ENCODE measurements at places on chromosomes 6 and 20.

DNA sequence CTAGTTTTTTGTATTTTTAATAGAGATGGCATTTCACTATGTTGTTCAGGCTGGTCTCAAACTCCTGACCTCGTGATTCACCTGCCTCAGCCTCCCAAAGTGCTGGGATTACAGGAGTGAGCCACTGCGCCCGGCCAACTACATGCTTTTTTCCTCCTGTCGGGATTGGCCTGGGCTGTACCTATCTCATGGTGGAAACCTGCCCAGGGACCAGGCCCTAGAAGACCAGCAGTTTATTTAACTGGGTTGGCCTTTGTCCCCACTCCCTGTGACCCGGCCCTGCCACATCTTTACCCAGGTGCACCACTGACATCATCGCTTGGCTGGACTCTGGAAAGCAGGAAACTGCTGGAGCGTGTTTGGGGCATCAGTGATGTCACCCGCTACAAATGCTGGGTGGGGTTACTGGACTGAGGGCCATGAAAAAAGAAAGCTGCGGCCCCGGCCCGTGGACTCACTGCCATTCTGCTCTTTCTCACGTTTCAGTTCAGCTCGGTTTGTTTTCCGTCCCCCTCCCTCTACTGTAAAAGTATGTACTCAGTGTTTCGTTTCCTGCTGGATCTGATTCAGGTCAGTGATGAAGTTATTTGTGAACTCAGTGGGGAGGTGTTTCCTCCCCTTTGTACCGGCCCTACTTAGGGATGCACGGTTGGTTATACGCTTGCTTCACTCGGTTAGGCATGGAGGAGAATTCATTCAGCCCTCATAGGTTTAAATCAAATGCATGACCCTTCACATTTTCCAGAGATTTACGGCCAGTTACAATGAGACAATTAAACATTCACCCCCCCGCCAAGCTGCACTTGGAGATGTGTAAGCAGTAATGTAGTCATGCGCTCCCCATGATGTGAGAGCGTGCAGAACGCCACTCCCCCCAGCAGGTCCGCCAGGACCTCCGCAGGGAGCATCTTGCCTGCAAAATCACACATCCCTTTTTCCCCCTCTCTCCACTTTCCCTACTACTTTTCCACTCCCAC is 179.3 kb downstream of the MTHFD1L start:
- DNase-seq = no peak

DNA sequence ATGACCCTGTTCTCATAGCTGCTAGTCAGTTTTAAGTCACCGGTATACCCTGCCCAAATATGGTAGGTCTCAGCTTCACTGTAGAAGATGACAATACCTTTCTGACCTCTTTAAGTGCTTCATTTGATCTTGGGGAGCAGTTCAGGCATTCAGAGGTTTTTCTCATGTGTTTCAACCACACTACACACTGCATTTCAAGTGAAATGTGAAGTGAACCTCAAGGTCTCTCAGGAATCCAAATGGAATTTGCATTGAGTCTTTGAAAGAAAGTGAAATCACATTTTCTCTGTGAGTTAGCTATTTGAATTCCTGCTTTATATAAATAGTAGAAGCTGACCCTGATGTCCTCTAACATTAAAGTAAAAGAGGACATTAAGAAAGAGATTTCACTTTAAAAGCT is 461.6 kb downstream of the ADGRB3 start:
- no peak for DNase-seq

- no peak for DNase-seq
These were observed 99.9 kb downstream of the AIG1 start for GRCh38 chr6:143160439-143161220.

DNA sequence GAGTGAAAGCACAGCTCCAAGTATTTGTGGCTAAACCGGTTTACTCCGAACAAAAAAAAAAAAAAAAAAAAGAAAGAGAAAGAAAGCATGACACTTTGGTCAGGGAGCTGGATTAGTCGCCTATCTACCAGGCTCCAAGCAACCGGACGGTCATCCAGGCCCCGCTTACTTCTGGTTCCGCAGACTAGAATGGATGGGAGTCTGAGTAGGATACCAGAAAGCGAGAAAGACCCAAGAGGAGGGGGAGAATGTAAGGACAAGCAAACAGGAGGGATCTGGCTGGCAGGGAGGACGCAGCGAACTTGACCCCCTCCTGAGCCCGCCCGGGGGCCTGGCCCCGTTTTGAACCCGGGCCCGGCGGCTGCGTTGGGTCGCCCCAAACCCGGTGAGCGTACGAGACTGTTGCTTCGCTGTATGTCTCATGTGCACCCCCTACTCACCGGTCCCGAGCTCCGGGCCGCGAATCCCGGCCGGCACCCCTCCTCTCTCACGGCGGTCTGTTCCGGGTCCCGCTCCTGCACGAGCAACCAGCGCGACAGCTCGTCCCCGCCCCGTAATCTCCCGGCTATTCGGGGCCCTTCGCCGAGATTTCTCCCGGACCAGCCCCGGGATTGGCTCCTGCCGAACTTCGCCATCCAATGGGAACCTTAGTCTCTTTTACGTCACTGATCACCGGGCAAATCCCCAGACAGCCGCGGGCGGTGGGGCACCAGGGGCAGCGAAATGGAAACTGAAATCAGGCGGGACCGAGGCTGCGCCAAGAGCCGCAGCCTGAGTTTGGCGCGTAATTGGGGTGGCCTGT is at the start of gene TRIM26:
TSS of gene TRIM26 (minus strand) at position 542 of the 802 bp plus-strand sequence. CDS start 14,303 bp downstream, outside the sequence.
- DNase-seq = peak; percentile 96

- DNase-seq = no peak
These were observed 25.5 kb downstream of the ENTPD6 start for GRCh38 chr20:25220810-25221591.

DNA sequence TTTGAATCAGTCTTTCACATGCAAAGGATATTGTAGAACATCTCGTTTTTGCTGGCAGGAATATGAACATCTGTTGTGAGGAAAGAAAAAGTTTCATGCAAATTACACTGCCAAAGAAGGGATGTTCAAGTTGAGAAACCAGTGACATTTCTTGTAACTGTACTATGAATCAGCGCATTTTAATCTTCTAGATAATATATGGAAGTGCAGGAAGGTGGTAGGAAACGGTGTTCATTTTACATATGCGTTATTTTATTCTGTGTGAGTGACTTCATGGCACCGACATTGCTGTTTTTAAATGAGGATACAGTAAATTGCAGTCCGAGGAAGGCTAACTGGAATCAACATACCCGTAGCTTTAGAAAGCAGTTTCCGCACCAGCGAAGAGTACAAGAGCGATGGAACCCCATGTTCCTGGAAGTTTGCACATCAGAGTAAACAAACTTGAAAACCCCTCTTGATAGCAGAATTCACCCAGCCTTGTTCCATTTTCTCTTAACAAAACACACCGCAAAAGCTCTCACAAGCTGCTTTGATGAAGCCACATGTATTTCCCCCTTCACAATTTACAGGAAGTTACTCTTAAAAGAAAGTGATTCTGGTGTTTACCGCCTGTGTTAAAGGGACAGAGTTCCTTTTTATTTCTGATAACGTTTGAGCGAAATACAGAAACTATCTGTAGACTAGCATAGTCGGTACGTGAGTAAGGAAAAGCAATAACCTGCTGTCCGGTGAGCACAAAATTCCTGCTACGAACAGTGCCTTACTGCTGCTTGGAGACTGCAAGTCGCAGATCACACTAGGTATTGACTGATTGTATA is 11.5 kb downstream of the PRDM1 start:
- DNase-seq = no peak

DNA sequence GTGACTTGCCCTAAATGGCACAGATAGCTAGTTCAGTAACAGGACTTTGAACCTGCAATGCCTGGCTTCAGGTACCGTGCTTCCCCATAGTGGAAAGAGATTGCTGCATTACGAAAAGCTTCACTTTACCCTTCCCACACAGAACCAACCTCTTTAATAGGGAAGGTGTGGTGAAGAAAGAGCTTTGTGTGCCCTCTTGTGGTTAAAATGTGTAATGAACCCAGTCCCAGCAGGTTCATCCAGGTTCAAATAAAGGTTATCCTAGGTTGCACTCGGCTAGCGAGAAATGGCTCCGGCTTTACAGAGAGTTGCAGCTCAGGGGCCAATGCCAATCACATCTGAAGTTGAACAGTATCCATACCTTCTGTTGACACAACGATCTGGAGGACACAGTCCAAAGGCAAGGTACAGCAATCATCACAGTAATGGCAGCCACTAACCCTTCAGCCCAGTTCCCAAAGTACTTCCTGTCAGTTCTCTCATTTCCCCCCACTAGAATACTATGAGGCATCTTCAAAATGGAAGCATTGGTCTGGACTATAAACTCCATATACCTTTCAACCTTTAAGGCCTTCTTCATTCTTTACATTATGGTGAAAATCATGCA is 3.0 kb downstream of the DEFB115 start:
- no peak for DNase-seq

- DNase-seq = no peak
These were observed 100.2 kb downstream of the PSMB1 start for GRCh38 chr6:170452767-170453545.

- no peak for DNase-seq
These were observed 2.1 kb downstream of the UBE2J1 start for GRCh38 chr6:89350281-89350966.

- no peak for DNase-seq
These were observed 76.1 kb downstream of the ME1 start for GRCh38 chr6:83354747-83355146.

DNA sequence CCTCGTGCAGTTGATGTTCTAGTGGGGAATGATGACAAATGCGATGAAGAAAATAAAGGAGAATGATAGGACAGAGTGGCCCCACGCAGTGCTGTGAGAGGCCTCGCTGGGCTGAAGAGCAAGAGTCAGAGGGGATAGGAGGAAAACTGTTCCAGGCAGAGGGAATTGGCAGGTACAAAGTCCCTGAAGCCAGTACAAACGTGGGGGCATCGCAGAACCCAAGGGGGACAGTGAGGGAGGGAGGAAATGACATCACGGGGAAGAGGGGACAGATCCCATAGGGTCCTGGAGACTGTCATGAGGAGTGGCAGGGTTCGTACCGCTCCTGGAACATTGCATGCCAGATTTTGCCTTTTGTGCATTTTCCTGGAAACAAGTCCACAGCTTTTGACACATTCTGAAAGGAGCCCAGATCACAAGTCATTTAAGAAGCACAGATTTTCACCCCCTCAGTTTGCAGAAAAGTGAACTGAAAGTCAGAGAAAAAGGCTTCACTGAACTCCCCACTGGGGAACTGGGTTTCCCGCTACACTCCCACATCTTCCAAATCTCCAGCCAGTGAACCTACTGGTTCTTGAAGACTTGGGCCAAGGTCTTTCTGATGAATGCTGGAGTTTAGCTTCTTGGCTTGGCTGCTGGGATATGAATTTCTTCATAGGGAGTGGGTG is 77.0 kb downstream of the SULF2 start:
- no peak for DNase-seq

DNA sequence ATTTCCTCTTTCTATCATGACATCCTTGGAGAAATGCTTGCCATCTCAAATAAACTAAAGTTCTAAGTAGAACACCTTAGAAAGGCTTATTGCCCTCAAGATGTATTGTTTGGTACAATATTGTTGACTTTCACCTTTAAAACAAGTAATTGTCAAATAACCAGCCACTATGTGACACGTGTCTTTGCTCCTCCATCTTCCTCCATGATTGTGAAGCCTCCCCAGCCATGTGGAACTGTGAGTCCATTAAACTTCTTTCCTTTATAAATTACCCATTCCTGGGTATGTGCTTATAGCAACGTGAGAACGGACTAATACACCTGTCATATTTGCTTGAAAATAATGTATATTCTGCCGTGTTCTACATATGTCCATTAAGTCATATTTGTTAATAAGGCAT is 126.5 kb downstream of the BMP5 start:
- DNase-seq = no peak

GRCh38 chr6:11951868-11952267 is 60.2 kb upstream of the HIVEP1 start:
- DNase-seq = no peak

- no peak for DNase-seq
These were observed 120.8 kb downstream of the MAFB start for GRCh38 chr20:40568200-40568599.

DNA sequence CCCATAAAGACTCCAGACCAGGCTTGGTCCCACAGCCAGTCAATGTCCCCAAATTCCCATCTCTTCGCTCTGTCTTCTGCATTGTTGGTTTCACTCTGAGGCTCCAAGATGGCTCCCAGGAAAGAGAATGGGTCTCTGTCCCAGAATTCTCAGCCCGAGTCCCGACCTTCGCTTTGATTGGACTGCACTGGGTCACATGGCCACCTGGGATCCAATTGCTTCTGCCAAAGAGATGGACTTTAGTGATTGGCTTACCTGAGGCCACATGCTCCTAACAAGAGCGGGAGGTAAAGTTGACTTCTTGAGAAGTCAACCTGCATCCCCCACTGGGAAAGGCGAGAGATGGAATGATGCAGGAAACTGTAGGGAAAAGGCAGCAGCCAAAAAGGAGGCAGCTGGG is 104.7 kb upstream of the PMEPA1 start:
- no peak for DNase-seq

DNA sequence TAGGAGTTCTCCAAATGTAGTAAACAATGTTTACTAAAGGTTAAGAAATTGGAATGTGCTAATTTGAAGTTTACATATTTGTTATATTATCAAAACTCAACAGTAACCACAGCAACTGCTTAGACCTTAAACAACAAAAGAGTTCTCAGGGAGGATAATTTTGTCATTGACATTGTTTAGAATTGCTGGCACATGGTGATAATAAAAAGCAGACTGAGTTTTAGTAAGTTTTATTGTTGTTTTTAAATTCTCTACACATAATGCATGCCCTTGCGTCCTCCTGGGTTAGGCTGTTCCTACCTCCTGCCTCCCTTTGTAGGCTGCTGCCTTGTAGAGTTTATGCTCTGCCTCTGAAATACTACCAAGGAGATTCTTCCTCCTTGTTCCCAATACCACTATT is 28.7 kb downstream of the LAMA4 start:
- no peak for DNase-seq

GRCh38 chr6:71544028-71544427 is 255.4 kb downstream of the OGFRL1 start:
- DNase-seq = no peak

DNA sequence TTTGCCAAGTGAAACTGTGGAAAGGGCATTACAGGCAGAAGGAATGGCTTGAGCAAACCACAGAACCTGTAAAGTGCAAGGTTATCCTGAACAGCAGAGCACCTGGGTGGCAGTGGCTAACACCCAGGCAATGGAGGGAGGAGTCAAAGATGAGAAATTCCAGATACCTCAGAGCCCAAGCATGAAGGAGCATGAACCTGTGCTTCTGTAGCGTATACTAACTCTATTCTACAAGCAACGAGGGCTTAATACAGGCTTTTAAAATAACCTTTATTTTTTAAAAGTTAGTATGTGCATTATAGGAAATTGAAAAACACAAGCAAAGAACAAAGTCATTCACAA is 77.0 kb downstream of the CNBD2 start:
- DNase-seq = no peak

DNA sequence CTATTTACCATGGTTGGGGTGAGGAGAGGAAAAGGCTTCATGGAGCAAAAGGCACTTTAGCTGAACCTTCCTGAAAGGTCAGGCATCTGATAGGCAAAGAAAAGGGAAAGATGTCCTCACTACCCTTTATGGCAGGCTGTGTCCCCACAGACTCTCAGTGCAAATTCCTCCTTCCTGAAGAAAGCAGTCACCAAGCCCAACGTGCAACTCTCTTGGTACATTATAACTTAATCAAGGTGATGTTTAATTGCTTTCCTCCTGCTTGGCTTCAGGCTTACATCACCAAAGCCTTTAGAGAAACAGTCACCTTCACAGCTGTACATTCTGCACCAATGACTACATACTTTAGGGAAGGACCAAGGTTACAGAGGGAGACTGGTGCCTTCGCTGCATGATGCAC is 2.1 kb upstream of the CLIC5 start:
- no peak for DNase-seq

Data from activated CD4-positive, alpha-beta T cell treated with anti-CD3 and anti-CD28 coated beads, Interleukin-2, amount 50 U/mL, for 48 hours (primary cell).